ENCODE measurements at places on chromosomes 7 and 10.

GRCh38 chr10:133088179-133088955, 643 bp downstream of the ADGRA1 start:
- DNase-seq = no peak

- DNase-seq = peak; percentile 36
Observed at GRCh38 chr10:28533571-28534304, 820 bp downstream of the WAC start.

DNA sequence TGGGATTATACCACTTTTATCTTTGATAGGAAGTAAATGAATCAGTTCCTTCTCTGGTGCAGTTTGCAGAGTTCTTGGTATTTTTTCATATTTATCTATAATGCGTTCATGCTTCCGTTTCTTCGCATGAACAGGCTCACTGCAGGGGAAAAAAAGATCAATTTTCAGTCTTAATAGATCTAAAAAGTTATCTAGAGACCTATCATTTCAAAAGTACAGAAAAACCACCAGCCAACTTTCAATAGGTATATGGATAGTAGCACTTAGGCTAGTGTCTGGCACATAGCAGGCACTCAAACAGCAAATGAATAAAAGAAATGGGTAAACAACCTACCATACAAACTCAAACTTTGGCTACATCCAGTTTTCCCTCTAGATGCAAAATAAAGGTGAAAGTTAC, 5.5 kb downstream of the NOC3L start:
- no peak for DNase-seq

DNA sequence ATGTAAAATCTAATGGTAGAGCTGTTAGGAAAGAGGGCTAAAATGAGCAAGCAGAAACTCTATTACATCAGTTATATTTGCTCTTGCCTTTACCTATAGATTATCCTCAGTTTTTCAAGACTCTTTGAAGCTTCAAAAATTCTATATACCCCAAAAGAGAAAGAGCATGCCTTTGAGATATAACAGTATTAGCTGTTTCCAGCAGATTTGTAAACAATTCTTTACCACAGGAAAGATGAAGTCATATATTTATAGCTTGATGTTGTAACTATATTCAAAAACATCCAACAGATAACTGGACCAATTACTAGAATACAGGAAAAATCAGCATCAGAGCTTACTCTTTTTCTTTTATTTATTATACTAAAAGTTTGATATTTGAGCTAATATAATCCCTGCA, 416.2 kb upstream of the TPK1 start:
- DNase-seq = no peak

DNA sequence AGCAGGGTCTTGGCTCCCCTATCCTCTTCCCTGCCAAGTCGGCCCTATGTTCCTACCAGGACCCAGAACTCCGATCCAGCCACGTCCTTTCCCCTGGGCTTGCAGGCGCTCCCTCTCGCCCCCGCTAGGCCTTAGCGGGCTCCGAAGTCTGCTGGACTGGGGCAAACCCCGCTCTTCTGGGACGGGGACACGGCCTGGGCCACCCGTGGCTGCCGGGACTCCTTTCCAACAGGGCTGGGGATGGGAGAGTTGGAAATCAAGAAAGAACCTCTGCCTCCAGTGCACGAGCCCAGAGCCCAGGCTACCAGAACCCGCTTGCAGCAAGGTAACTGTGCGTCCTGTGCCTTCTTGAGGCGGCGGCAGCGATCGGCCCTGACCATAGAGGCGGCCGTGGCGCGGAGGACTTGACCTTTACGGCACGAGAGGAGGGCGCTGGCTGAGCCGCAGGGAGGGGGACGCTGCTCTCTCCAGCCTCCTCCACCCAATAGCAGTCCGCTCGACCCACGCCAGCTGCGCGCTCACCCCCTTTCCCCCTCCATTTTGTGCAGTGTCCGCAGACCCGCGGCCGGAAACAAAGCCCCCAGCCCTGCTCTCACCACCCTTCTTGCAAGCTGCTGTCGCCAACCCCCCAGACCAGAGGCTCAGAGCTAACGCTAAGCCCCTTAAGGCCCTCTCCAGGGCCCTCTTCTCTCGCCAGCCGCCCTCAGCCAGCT, 7.0 kb upstream of the HOXA11 start:
- DNase-seq = no peak

DNA sequence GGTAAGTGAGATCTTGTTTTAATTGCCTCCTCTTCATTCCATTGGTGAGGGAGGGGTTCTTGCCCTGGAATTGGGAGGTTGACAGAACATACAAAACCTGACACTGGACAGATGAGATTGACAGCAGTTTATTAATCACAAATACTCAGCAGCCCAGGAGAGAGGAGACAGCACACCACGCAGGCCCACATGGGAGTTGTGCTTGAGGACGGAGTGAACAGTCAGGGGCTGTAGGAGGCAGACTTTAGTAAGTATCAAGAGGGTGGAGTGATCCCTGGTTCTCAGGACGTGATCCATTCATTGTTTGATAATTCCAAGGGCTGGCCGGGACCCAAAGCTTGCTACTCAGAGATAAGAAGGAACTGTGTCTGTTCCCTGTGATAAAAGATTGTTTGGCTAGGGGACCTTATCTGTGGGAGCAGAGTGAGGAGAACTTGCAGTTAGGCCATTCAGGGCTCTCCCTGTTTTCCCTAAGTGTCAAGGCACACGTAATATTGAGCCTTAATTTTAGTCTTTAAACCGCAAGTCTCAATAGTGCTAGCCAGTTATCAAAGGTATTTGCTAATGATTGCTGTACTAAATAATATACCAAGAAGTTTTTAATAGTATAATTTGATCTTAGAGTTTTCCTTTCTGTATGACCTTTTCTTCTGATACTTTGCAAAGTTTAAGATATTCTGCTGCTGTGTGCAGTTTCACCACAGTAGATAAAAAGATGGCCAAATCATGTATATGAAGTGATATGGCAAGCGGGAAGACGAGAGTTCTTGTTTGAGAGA, 14.5 kb downstream of the CAPZA2 start:
- no peak for DNase-seq

GRCh38 chr7:16636555-16637101, 8.9 kb downstream of the ANKMY2 start:
- DNase-seq = no peak

Data from stimulated activated CD8-positive, alpha-beta memory T cell treated with anti-CD3 and anti-CD28 coated beads, Interleukin-7, amount 100 ng/mL, for 1 hour (primary cell).